ENCODE measurements at places on chromosomes 7 and 10.

- DNase-seq = no peak
These were observed 9.8 kb upstream of the LAMB1 start for GRCh38 chr7:108012499-108013430.

- no peak for DNase-seq
These were observed 2.8 kb upstream of the LZTS2 start for GRCh38 chr10:100996678-100997359.

- peak; percentile 45 for DNase-seq
These were observed 7.7 kb downstream of the CCM2 start for GRCh38 chr7:45007571-45008328.

DNA sequence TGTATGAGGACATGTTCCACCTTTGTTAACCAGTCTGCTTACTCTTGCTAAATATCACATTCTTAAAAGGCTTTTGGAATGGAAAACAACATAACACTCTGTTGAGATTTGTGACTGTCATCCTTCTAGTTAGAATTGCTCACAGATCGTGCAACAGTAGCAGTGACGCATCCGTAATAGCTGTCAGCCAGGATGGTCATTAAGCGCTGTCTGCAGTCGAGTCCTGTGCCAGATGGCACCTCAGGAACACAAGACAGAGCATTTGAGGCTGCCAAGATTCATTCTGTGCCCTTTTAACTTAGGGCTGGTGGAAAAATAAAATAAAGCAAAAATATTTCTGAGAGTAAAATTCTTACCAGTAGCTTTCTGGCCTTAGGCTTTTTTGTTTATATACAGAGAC is 348.6 kb downstream of the ANKRD7 start:
- no peak for DNase-seq

- no peak for DNase-seq
These were observed 164.3 kb upstream of the AGK start for GRCh38 chr7:141386881-141387280.
